ENCODE measurements at places on chromosomes 1 and 21.

DNA sequence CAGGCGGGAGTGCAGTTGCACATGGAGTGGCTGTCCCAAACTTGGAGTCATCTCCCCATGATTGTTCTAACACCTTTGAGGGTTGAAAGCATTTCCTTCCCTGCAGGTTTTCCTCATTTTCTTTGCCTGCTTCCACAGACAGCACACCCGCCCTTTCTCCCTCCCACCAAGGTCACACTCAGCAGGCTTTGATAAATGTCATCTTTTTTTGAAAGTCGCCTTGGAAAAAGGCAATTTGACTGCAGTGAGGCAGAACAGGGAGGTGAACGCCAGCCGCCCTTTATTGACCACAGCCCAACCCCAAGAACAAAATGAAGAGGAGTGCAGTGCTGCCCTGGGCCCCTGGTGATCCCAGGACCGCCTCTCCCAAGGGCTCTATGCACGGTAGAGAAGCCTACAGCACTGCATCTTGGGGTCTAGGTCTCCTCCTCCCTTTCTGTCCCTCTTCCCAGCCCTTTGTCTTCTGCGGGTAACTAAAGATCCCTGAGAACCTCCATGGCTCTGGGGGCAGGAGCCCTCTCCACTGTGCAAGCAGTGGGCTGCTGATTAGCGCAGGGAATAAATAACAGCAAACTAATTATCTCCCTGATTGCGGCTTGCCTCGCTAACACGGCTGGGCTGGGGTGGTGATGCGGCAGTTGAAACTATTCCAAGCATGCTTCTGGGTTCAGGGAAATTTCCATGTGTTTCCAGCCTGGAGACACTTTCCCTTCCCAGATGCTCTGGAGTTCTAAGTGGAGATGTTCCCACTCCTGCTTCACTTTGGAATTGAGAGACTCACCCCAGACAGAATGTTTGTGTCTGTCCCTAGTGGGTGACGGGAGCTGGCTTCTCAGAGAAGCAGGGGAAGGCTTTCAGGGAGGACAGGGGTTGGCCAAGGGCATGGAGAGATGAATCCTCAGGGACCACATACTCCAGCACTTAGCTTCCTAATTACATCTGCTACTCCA lies 11.8 kb upstream of the AMIGO1 start:
- DNase-seq, result no peak

GRCh38 chr1:69016468-69016867 lies 519.6 kb upstream of the DEPDC1 start:
- DNase-seq, result no peak

- DNase-seq, result no peak
Measured at GRCh38 chr1:59128239-59128736, 168.6 kb upstream of the FGGY start.

- DNase-seq, result no peak
Measured at GRCh38 chr1:151774256-151774922, 11.1 kb upstream of the MRPL9 start.

GRCh38 chr1:151988405-151988923 lies 5.2 kb downstream of the S100A10 start:
- no peak for DNase-seq
